ENCODE measurements at places on chromosomes 16 and 17.
A peak's percentile ranks its signal among the peaks of the same experiment; 100 is the strongest.

- DNase-seq: no peak
These were observed 28.2 kb downstream of the ORC6 start for GRCh38 chr16:46717692-46718091.

DNA sequence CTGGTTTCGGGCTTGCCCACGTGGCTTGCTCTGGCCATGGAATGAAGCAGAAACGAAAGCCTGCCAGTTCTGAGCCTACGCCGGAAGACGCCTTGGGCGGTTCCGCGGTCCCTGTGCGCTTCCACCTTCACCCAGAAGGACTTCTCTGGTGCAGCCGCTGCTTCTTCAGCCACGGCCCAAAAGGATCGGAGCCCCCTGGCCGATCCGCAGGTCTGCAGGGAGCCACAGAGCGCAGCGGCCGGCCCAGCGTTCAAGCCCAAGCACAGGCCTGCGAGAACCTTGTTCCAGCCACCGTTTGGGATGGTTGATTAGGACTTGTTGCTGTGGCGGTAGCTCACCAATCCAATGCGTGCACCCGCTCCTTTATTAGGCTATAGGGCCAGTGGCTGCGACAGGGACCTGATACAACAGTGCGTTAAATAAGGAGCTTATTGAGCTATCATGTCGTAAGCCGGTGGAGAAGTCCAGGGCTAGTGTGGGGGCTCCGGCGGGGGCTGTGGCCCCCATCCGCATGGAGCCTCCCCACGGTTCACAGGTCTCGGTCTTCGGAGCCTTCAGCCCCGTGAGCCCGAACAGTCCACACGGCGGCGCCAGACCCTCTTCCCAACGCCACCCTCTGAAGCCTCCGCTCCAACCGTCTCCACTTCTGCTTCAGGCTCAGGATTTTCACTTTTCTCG lies 10.2 kb upstream of the MPP2 start:
- DNase-seq: peak; percentile 47

DNA sequence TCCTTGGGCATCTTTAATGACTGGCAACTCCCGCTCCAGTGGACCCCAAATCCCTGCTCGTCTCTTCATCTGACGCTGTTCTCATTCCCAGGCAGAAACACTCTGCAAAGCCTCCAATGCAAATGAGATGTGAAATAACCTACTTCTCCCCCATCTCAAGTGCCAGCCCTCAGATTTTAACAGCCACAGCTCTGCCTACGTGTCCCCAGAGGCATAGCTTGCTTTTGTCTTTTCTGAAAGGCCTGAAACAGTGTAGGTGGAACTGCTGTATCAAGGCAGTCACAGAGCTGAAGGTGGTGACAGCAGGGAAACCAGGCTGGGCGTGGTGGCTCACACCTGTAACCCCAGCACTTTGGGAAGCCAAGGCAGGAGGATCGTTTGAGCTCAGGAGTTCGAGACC lies 14.7 kb downstream of the RPH3AL start:
- no peak for DNase-seq

- no peak for DNase-seq
These were observed 23.0 kb upstream of the SLC38A10 start for GRCh38 chr17:81317961-81318605.

DNA sequence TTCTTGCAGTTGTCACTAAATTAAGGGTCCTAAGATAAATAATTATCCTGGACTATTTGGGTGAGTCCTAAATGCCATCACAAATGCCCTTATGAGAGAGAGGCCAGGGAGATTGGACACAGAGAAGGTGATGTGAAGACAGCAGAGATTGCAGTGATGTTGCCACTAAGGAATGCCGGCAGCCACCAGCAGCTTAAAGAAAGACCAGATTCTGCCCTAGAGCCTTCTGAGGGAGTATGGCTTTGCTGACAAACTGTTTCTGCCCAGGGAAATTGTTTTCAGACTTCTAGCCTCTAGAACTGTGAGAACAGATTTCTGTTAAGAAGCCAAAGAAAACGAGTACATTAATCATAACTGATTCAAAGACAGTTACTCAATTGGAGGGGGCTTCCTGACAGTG lies 10.0 kb upstream of the ZNF23 start:
- no peak for DNase-seq

GRCh38 chr16:10984509-10984908 lies 40.1 kb downstream of the CLEC16A start:
- DNase-seq: no peak

DNA sequence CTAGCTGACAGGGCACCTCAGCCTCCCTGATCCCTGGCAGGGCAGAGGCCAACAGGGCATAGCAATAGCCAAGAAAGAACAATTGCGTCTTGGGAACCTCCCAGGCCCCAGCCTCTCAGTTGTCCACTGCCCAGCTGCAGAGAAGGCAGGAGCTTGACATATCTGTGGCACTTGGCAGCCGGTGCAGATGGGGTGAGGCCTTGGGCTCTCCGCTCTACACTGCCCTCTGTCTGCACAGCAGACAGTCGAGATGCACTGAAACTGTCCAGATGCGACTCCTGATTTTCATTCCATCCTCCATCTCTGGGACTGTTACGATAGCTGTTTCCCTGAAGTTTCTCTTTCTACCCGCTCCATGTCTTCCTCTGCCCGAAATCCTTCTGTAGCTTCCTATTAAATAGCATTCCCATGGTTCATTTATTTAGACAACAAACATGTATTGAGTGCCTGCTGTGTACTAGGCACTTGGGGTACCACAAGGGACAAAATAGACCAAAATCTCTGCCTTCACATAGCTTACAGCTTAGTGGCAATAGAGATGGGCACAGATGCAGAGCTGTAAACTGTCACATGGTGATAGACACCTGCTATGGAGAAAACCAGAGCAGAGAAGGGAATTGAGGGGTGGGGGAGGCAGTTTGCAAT lies 3.3 kb downstream of the POLR3E start:
- DNase-seq: peak; percentile 42

DNA sequence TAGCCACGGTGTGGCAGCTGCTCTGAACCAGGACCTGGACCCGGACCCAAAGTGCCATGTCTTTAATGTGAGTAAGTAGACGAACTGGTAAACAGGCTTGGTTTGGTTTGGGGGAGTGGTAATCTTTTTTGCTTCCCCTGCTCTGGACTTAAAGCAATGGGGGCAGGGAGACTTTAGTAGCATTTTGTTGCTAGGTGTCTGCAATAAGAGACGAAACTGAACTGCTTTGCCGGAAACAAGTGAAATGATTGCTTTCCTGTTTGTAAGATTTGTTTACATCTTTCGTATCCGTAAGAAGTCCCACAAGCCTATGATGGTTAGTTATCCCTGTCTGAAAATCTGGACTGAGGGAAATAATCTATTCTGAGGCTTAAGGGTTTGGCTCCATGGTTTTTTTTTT lies 21.5 kb downstream of the PRCD start:
- DNase-seq: no peak

GRCh38 chr16:2005646-2006045 lies 4.0 kb downstream of the ZNF598 start:
- no peak for DNase-seq

- DNase-seq: no peak
These were observed 10.5 kb upstream of the CCDC182 start for GRCh38 chr17:57755480-57756070.

- no peak for DNase-seq
These were observed 332.8 kb upstream of the DYNLRB2 start for GRCh38 chr16:80208015-80208414.

DNA sequence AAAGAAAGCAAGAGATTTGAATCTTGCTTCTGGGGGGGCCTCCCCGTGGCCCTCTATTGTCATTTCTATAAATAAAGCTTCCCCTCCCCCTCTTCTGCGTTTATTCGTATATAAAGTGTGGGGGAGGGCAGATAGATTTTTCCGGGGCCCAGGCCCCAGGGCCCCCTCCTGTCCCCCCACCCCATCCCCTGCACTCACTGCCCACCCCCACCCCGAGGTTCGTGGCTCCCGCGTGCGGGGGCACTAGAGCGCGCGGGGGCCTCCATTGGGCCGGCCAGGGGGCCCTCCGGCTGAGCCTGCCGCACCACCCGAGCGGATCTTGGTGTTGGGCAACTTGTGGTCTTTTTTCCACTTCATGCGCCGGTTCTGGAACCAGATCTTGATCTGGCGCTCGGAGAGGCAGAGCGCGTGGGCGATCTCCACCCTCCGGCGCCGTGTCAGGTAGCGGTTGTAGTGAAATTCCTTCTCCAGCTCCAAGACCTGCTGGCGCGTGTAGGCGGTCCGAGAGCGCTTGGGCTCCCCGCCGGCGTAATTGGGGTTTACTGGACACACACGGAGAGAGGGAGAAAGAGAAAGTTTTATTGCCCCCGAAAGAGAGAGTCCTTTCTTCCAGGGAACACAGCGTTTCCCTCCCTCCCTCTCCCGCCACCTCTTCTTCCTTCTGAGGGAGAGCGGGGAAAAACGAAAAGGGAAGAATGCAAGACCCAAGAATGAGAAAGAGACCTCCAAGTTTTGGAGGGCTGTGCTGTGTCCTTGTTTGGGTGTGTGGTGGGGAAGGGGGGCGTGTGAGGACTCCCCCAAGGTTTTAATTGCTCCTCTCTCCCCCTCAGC lies 1.5 kb downstream of the HOXB4 start:
- DNase-seq: peak; percentile 71

- DNase-seq: no peak
These were observed 12.5 kb upstream of the C1QTNF8 start for GRCh38 chr16:1108299-1109252.

DNA sequence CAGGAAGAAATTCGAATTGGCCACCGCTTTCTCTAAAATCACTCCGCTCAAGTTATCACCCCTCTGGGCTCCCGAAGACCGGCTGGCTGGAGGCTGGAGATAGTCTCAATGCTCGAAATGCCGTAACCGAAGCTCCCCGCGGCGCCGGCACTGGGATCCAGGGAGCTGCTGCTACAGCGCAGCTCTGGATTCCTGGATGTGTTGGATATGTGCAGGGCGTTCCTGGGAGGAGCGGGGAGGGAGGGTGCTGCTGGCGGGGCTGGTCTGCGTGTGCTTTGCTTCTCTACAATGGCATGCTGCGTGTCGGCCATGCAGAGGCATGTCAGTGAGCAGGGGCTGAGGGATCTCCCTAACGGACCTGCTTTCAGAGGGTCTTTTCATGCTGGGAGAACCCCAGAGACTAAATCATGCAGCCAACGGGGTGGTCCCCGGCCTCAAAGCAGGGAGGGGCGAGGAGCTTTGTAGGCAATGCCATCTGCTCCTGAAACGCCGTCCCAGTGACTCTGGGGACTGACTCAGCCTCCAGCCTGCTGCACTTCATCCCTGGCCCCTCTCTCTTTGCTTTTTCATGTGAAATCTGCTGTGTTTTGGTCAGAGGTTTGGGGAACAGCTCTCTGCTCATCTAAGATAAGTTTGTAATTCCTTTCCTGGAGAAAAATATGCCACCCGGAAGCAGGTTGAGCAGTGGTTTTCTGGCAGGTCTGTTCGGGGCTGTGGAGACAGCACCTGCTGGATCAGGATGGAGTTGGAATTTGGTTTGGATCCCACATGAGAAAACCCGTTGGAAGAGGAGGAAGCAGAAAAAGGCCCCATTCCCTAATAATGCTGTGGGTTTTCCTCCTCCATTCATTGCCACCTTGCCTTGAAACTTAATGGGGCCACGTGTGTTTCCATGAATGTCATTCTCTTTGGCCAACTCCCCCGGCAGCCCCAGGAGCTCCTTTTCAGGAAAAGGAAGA lies 311.4 kb downstream of the SEC14L1 start:
- DNase-seq: peak; percentile 70

DNA sequence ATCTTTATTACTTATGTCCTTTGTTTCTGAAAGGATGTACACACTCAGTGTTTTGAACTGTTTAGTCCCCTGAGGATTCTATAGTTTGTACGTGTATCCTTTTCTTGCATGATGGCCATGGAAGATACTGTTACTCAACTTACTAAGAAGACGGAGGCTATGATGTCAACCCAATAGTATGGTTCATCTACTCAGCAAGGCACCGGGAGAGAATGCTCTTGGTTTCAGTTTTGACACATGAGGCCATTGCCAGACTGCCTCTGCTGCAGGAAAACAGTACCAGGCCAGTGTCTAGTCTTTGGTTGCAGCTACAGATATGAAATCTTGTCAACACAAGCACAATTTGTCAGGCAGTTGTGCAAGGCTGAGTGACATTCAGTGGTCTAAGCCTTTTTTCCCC lies 134.5 kb downstream of the MRTFB start:
- DNase-seq: no peak

DNA sequence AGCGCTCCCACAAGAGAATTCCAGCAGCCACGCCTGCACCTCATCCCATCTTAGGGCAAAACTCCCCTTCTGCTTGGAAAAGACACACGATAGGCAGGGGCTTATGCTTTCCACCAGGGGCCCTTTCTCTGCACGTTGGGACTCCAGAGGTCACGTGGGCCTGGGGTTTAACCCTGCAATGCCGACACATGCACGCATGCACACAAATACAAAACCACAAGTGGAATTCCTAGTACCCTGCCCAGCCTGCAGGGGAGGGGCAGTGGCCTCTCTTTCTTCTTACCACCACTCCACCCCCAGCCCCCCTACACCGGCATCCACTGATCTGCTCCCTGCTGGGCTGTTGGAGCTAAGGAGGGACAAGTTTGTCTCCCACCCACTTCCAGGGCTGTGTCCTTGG lies 16.8 kb upstream of the CCDC182 start:
- no peak for DNase-seq

DNA sequence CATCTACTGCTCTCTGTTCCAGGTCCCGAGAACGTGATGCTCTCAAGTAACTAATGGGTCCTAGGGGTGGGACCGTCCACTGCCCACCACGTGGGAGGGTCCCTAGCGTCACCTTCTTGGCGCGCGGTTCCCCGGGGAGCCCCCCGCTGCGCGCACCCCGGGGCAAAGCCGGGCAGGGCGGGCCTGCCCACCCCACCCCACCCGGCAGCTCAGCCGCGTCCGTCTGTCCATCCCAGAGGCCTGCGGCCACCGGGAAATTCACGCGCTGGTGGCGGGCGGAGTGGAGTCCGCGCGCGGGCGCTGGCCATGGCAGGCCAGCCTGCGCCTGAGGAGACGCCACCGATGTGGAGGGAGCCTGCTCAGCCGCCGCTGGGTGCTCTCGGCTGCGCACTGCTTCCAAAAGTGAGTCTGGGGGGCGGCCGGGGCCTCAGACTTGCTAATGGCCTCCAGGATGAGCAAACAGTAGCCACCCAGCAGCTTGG lies 494 bp downstream of the PRSS41 start:
- DNase-seq: no peak

DNA sequence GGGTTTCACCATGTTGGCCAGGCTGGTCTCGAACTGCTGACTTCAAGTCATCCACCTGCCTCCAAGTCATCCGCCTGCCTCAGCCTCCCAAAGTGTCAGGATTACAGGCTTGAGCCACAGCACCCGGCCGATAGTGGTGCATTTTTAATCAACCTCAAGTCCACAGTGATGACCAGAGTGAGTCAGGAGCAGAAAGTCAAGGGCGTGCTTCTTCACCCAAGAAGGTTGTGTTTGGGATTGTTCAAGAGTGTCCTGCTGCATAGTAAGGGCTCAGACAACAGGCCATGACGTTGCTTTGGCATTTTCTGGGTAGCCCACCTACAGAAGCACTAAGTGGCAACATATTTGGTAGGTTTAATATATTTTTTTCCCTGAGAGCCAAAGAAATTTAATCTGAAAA lies 108.3 kb upstream of the FAM20A start:
- DNase-seq: no peak
